ENCODE measurements at places on chromosomes 3 and 15. TPM values are rescaled to one million over a fixed set of nuclear protein-coding genes. Genes with fewer than 3 reads are reported as not detected.

- no peaks in the 10 kb centered on the region for H3K4me1 ChIP-seq
- H3K27ac ChIP-seq: no peak overlapping the region
- H3K27me3 ChIP-seq: no peaks in the 10 kb centered on the region
- H3K36me3 ChIP-seq: no peaks in the 10 kb centered on the region
These were observed 72.3 kb downstream of the CLDN11 start for GRCh38 chr3:170490828-170491560.

DNA sequence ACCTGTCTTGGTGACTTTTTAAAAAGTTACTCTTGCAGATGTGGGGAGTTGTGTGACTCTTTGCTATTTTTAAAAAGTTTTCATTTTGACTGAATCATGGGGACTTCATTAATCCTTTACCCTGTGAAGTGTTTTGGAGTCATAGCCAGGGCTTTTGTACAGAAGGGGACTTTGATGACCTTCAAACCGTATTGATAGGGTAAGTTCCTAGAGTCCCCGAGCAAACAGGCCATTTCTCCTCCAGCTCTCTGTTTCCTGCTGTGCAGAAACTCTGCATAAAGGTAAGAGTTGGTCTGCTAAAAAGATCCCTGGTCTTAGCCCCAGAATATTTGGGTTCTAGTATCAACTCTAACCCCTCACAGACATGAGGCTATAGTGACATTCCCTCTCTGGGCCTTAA lies 170.8 kb upstream of the BCL6 start:
- no peaks in the 10 kb centered on the region for H3K4me1 ChIP-seq
- H3K4me3 ChIP-seq: no peak overlapping the region
- no peak for DNase-seq
- no peak overlapping the region for H3K27ac ChIP-seq

DNA sequence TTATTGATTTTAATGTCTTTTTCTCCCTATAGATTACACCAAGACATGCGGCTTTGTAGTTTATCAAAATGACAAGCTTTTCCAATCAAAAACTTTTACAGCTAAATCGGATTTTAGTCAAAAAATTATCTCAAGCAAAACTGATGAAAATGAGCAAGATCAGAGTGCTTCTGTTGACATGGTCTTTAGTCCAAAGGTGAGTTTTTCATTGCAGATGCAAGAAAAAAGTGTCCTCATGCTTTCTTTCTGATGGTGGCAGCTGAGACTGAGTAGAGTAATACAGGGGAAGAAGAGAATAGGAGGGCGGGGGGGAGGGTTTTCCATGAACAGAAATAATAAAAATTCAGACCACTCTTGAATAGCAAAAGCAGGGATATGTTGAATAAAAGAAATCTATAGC lies 36.5 kb downstream of the ADGRG7 start:
- H3K36me3 ChIP-seq: no peaks in the 10 kb centered on the region
- no peaks in the 10 kb centered on the region for H3K27me3 ChIP-seq
- H3K27ac ChIP-seq: no peak overlapping the region
- H3K4me1 ChIP-seq: no peaks in the 10 kb centered on the region

DNA sequence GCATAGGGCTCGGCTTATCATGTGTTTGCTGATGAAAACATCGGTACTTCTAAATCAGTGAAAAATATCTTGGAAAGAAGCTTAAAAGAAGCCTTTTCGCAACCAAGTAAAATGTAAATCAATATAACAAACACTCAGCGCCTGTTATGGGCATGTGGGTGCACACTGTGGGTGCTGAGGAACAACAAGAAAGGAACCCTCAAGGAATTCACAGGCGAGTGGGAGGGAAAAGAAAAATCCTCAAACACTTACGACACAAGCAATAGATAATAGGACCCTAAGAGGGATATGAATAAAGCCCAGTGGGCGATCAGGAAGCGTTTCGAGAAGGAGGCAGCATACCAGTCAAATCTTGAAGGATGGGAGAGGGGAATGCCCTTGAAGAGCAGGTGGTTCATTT lies 21.9 kb downstream of the GLDN start:
- H3K4me1 ChIP-seq: no peaks in the 10 kb centered on the region
- no peak for DNase-seq
- H3K36me3 ChIP-seq: no peaks in the 10 kb centered on the region
- H3K27me3 ChIP-seq: no peaks in the 10 kb centered on the region

DNA sequence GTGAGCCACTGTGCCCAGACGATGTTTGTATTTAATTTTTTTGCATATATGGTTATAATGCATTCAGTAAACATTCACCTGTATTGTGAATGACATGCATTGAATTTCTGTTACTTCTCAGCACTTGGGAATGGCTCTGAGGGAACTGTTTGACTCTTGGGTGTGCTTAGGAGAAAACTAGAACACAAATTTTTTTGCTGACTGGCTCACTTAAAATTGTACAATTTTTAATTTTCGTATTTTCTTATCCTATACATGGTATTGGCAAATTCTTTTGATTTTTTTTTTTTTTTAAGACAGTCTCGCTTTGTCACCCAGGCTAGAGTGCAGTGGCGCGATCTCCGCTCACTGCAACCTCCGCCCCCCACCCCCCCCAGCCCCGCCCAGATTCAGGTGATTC lies 7.2 kb downstream of the ATP11B start:
- no peak for DNase-seq
- H3K4me1 ChIP-seq: no peaks in the 10 kb centered on the region
- H3K36me3 ChIP-seq: no peaks in the 10 kb centered on the region
- no peaks in the 10 kb centered on the region for H3K27me3 ChIP-seq
- H3K27ac ChIP-seq: no peak overlapping the region

Gene SLC22A14
- total RNA-seq: not detected

DNA sequence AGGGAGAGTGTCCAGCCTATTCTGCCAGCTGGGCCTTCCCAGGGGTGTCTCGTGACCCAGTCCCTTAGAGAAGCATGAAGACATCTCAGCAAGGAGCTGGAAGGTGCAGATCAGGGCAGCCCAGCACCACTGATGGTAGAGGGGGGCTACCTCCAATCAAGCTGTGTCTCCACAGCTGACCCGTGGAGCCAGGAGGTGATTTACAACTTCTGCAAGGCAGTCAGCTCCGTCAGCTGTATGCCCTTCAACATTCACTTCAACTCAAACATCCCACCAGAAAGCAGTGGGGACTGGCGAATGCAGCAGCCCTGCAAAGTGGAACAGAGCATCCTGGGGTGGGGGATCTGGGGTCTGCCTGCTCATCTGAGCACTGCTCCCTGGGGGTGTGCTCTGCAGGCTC lies 32.6 kb upstream of the FRG2C start:
- no peaks in the 10 kb centered on the region for H3K36me3 ChIP-seq
- H3K4me3 ChIP-seq: no peak overlapping the region
- no peak for DNase-seq
- no peak overlapping the region for H3K27ac ChIP-seq
- H3K4me1 ChIP-seq: no peaks in the 10 kb centered on the region

DNA sequence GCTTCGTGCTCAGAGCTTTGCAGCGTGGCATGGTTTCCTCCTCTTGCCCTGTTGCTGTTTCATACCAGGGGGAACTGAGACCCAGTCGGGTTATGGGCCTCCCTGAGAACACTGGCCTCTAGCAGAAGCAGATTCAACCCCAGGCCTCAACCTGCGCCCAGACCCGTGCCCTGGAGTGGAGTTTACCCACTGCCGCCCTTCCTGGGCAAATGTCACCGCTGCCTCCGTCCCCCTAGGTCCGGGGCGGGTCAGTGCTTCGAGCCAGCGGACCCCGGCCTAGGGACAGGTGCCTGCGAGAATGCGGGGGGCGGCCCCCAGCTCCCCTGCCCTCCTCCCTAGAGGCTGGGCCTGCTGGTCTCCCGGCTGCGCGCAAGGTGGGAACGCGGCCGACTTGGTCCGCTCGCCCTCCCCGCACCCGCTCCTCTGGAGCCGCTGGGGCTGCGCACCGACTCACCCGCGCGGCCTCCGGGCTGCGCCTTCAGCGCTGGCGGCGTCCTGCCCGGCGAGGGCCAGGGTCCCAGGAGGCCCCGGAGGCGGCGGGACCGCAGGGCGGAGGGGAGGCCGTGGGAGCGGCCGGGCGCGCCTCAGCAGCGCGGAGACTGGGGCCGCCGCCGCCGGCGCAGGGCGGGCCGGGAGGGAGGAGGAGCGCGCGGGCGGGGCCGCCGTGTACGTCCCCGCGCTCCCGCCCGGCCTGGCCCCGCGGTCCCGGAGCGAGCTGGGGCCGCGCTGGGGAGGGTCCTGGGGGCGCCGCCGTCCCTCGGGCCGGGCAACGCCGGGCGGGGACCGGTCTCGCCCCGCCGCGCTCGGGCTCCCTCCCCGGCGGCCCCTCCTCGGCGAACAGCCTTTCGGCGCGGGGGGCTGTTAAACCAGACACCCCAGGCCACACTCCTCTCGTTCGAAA lies at the start of gene PIGZ:
Gene PIGZ, minus strand, starts transcription at position 601 of the 901 bp plus-strand sequence. CDS start 16,802 bp downstream, outside the sequence.
- H3K36me3 ChIP-seq: no peaks in the 10 kb centered on the region
- peak within 1 kb of the TSS; percentile 11 for H3K27ac ChIP-seq
